ENCODE measurements at places on chromosomes 3 and 15.

- DNase-seq, result no peak
Measured at GRCh38 chr3:175743733-175744400, 884.7 kb downstream of the NAALADL2 start.

DNA sequence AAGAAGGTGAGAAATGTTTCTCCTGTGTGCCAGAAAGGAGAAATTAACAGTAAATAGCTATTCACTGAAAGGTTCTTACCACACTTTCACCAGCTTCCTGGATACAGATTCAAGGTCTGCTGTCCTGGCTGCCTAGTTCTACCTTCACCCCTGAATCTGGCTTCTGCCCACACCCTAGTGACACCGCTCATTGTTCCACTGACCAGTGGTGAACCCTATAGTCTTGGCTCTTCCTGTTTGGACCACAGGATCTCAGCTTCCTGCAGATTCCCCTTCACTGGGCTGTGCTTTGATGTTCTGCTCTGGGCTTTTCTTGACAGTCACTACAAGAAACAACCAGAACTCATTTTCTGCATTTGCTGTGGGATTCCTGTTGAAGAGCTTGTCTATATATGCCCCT, 250.0 kb downstream of the XXYLT1 start:
- no peak for DNase-seq

DNA sequence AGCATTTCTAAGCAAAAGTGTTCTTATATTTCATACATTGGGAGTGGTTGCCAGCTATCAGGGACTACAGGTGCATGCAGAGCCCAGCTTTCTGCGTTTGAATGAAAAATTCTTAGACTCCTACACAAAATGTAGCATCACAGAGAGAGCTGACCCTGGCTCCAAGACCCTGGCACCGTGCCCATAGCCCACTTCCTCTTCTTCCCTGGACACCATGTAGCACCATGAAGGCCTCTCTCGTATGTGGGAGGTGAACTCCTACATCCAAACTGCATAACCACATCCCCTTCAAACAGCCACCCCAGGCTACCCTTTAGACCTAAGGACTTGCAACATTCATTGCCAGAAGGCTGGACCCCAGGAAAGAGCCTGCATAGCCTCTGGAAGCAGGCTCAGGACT, 35.8 kb upstream of the ATOSA start:
- DNase-seq, result no peak

DNA sequence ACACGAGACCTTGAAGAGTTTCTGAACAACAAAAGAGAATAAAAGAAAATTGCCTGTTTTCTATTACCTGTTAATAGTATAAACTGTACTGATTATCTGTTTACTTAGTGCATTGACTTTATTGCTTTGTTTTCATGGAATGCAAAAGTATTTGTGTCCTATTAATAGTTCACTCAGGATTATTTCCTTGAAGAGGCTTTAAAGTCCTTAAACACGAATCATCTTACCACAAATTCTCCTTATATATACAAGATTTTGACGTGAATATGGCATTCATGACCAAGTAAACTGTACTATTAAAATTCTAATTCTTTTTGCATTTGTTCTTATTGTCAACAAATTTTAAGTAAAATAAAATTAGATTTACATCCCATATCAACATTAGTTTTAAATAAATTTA, 513.0 kb downstream of the NTRK3 start:
- no peak for DNase-seq

- no peak for DNase-seq
Measured at GRCh38 chr3:57959423-57960173, 48.6 kb upstream of the FLNB start.

DNA sequence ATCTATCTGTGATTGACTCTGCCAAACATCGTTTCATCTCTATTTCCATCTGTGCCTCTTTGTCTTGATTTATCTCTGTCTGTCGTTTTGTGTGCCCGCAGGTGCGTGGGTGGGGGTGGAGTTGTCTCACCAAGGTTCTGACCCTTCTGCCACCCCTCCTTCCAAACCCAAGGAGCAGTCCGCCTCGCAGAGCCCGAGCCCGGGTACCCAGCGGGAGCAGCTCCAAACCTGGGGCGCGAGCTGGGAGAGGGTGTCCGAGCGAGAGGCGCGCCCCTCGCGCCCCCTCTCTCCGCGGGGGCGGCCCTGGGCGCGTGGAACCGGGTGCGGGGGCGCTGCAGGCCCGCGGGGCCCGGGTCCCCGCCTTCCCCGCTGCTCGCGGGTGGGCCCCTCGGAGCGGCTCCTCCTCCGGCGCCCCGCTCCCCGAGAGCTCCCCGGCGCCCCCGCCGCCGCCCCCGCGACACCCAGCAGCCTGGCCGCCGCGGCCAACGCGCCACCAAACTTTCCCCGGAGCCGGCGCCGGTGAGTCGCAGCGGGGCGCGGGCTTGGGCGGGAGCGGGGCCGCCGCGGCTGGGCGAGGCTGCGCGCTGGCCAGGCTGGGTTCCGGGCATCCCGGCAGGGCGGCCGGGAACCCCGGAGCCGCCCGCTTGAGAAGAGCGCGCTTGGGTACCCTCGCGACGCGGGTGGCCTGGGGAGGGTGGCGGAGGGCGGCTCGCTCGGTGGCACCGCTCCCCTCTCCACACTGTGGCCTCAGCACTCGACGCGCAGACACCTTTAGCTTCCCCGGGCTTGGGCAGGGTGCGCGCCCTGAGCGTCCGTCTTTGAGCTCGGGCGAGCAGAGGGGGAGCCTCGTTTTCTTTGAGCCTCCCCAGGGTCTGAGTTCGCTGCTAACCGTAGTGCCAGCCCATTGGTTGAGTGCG, at the start of gene HRH1:
Gene HRH1, plus strand, starts transcription at position 458 of the 917 bp plus-strand sequence. CDS start 104,545 bp downstream, outside the sequence.
- DNase-seq, result no peak

GRCh38 chr3:130800829-130801228, 54.2 kb upstream of the PIK3R4 start:
- DNase-seq, result no peak

DNA sequence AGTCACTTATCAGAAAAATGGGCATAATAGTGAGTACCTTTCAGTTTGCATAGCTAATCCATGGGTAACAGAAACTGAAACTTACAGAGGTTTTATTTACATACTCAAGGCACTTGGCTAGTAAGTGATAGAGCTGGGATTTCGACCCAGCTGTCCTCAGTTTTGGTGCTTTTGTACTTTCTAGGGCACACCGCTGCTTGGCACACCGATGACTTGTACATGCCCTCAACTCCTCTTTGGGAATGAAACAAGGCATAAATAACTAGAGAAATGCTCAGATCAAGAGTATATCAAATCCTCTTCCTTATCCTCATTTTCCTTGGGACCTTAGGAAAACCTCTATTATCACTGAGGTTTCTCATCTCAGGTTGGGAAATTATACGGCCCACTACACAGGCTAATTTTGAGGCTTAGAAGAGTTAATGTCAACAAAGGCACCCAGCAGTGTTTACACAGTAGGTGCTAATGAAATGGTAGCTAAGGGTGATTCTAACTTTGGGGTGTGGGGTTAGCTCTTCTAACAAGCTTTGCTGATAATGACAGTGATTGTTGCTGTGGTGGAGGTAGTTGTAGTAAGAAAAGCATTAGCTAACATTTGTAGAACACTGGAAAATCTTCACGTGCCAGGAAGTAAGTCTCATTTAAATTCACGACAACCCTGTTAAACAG, 20.3 kb upstream of the DGKG start:
- DNase-seq, result no peak

DNA sequence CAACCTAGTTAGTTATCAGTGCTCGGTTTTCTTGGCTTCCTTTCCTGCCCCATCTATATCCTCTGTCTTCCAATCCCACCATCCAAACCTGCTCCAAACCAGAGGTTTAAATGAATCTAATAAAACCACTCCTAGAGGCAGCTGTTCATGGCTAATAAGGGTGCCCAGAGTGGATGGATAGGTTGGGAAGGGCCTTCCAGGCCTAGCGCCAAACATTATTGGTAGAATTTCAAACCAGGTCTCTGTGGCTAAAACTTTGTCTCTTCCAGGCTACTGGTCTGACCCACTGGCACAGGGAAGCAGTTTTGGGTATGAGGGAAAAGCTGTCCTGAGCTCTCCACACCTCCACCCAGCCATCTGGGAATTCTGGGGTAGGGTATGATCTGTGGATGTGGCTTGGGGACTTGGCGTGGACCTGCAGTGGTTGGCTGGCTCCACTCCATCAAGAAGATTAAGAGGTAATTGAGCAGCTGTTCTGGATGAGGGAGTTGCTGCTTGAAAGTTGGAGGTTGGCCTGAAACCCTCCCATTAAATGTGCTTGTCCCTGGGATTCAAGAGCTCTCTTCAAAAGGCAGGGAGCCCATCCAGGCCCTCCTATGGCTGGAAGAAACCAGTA, 29.3 kb upstream of the INSYN1 start:
- DNase-seq, result no peak

DNA sequence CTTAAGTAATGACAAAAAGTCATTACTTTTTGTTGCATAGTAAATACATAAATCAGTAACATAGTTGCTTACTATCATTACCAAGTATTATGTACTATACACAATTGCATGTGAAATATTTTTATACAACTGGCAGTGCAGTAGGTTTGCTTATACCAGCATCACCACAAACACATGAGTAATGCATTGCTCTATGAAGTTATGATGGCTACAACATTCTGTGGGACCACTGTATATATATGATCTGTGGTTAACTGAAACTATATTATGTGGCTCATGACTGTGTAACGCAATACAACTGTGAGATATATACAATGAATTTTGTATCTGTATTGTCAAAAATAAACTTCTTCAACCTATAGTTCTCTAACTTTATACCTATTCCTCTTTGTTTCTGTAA, 113.7 kb upstream of the RBMS3 start:
- DNase-seq, result no peak

DNA sequence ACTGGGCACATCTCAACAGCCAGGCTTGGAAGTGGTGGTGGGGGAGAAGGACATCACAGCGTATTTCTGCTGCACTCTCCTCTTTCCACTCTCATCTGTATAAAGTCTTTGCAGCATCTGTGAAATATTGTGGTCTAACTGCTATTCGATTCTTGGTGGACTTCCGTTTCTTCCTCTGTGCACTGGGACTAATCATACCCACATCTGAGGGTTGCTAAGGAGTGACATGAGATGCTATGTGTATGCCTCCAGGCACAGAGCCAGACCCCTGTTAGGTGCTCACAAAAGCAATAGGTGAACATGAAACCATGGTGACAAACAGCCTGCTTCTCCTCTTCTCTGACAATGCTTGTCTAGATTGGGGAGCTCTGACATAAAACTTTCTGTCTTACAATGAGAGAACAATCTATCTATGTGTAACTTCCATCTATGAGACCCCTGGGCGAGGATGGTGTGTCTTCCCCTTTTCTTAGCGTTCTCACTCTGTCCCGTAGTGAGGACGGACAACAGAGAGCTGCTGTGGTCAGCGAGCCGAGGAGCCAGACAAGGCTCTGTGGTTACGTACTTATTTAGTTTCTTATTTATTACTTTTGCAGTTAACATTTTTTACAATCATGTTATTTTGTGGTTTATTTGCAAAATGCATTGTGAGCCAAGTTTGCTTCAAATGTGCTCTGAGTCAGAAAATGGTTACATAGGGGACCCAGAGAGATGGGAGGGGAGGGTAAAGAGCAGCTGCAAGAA, 196.7 kb upstream of the TPRG1 start:
- peak; percentile 45 for DNase-seq

GRCh38 chr3:52831500-52832301, 1.2 kb upstream of the ITIH4 start:
- DNase-seq, result no peak

- DNase-seq, result no peak
Measured at GRCh38 chr3:175389560-175389959, 530.4 kb downstream of the NAALADL2 start.

- no peak for DNase-seq
Measured at GRCh38 chr3:38493031-38493430, 3.1 kb upstream of the EXOG start.

GRCh38 chr3:52121813-52122212, 32.4 kb downstream of the POC1A start:
- no peak for DNase-seq

DNA sequence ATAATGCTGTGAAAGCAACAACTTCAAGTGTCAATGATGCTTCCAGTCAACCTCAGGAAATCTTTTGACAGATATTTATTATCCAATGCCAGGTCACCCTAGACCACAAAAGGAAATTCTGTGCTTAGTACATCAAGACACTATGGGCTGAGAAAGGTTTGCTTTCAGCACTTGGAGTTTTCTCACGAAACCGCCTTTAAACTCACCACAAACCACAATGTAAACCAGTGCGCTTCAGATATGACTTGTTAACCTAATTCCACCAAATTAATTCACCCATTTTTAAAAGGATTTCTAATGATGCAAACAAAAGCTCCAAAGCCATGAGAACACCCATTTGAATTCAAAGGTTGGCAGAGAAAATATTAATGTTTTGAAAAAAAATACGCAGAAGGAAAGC, 292.9 kb upstream of the NR2F2 start:
- no peak for DNase-seq

- DNase-seq, result no peak
Measured at GRCh38 chr15:63389902-63390670, 8.4 kb upstream of the CA12 start.

DNA sequence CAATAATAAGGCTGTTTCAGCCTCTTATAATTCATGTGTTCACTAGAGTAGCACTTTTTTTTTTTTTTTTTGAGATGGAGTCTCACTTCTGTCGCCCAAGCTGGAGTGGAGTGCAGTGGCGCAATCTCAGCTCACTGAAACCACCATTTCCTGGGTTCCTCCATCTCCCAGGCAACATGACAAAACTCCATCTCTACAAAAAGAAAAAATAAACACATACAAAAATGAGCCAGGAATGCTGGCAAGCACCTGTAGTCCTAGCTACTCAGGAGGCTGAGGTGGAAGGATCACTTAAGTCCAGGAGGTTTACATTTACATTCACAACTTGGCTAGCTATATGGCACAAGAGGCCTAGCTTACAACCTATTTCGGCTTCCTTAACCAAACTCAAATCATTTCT, 6.8 kb downstream of the USP4 start:
- no peak for DNase-seq

DNA sequence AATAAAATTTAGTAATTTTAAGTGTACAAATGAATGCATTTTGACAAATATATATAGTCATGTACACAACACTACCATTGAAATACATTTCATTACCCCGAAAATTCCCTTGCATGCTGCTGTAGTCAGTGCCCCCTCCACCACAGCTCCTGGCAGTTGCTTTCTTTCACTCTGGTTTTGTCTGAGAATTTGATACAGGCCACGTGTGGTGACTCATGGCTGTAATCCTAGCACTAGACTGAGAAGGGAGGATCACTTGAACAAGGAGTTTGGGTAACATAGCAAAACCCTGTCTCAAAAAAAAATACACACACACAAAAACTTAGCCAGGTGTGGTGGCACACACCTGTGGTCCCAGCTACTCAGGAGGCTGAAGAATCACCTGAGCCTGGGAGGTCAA, 65.4 kb downstream of the TFRC start:
- DNase-seq, result no peak

Measured in effector memory CD8-positive, alpha-beta T cell (primary cell).